NCI-H1436 treated with DMSO at 0.1 percent for 48 hours (cell line): ENCODE measurements at places on chromosomes 12 and 14.

DNA sequence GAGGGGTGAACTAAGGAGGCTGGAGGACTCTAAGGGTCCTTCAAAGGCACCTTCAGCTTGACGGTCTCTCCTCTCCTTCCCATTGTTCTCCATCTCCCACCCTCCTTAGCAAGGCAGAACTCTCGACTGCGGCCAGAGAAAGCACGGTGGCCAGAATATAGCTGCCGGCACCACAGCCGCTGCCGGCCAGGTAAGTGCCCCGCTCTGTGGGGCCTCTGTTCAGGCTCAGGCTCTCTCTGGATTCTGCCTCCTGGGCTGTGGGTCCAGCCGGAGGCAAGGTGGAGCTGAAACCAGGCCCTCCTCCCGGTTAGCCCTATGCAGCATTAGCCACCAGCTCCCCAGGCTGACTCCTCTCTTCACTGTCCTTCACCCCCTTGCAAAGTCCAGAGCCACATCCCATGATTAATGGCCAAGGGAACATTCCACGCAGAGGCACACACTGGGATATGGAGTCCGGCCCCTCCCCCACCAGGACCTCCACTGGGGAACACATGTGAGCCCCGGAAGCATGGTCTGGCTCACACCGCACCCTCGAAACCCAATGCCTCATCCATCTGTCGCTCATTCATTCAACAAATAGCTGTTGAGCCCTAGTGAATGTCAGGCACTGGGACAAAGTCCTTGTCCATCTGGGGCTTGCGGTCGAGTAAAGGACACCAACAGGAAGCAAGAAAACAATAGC lies 25.2 kb downstream of the LTBP2 start:
- no peak for DNase-seq

DNA sequence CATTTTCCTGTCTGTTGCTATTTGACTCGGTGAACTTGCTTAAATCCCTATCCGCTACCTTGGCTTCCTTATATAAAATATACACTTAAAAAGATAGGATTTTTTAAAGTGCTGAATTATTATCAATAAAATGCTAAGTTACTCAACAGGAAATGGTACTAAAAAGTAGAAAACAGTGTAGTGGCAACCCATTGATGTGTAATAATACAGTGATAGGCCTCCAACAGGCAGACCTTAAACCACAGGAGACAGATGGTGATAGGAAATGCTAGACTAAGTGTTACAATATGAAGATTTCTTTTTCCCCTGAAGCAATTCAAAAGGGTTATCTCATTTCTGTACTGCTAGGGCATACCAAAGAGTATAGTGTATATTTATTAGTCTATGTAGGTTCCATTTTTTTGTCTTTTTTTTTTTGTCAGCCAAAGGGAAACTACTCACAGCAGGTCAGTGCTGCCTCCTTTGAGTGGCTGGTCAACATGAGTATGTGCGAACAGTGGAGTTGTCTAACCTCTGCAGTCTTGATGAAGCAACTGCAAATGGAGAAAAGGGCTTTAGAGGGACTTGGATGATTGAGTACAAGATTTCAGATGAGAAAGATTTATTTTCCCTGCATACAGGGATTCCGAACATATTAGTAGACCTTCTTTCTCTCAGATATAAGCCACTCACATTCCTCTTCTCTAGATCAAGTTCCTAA lies 183.8 kb downstream of the ACSS3 start:
- DNase-seq: no peak

- no peak for DNase-seq
Measured at GRCh38 chr14:77640756-77641533, 24.5 kb upstream of the SPTLC2 start.

- no peak for DNase-seq
Measured at GRCh38 chr14:39592116-39592789, 160.0 kb upstream of the FBXO33 start.

DNA sequence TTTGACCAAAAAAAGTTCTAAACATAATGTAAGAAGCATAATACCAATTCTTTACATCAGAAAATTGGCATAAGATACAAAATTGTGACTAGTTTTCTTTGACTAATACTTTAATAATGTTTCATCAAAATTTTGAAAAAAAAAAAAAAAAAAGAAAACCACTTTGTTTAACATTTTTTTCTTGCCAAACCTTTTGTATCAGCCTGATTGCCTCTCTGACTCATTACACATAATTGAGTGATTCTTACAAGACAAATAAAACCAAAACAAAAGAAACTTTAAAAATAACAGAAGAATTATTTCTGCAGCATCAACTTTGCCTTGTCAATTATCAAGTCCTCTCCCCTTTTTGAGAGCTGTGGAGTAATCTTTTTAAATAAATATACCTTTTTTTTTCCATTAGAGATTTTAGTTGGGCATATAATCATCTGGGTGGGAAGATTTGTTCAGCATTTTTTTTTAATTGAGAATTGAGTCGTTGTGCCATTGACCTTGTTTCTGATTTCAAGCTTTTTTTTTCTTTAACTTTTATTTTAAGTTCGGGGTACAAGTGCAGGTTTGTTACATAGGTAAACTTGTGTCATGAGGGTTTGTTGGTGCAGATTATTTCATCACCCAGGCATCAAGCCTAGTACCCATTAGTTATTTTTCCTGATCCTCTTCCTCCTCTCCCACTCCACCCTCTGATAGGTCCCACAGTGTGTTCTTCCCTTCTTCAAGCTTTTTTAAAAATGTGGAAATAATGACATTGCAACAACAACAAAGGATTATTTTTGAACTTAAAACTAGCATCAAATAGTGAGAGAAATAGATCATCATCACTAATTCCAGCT lies 45.8 kb upstream of the HMGA2 start:
- DNase-seq: no peak

GRCh38 chr12:103647267-103647666 lies 60.2 kb downstream of the STAB2 start:
- DNase-seq: no peak

GRCh38 chr12:31813305-31813704 lies 84.5 kb upstream of the AMN1 start:
- no peak for DNase-seq

- no peak for DNase-seq
Measured at GRCh38 chr12:92277795-92278194, 132.1 kb upstream of the BTG1 start.

DNA sequence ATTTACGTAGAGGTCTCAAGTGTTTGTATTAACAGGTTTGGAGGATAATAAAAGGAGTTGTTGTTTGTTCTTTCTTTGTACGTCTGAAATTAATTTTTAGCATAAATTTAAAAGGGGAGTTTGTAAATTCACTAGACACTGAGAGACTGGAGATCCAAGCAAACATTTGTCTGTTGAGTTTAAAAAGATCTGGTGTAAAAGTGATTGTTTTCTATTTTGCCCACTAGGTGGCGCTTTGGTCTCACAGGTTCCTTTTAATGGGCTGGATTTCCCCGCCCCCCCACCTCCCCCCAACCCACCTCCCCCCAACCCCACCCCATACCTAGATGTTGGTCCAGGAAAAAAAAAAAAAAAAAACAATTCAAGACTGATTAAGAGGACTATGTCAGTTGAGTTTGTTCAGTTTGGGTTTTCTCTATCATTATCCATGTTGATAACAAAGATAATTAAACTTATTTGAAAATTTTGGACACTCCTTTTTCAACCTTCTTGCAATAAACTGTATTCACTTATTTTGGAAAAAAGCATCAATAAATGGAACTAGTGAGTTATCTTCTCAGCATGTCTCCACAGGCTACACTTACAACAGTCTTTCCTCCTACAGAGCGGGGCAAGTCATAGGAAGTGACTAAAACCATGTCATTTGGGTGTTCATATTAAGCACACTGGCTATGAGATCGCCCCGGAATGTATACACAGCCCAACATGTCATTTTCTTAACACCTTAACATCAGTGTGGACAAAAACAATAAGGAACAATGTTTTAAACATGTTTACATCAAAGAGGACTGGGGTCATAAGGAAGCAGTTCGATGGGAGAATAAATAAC lies 841.1 kb downstream of the NRXN3 start:
- DNase-seq: no peak

DNA sequence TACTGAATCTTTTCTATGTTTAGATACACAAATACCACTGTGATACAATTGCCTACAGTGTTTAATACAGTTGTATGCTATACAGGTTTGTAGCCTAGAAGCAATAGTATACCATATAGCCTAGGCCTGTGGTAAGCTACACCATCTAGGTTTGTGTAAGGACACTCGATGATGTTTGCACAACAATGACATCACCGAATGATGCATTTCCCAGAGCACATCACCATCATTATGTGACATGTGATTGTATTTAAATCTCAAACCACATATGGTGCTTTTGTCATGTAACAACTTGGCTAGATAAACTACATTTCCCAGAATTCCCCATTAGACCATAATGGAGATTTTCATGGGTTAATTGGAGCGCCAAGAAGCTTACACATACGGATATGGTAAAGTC lies 128.4 kb upstream of the CPNE8 start:
- DNase-seq: no peak

GRCh38 chr12:132506328-132507160 lies 16.6 kb downstream of the FBRSL1 start:
- DNase-seq: no peak

GRCh38 chr14:102481371-102481770 lies 28.2 kb downstream of the ANKRD9 start:
- no peak for DNase-seq

DNA sequence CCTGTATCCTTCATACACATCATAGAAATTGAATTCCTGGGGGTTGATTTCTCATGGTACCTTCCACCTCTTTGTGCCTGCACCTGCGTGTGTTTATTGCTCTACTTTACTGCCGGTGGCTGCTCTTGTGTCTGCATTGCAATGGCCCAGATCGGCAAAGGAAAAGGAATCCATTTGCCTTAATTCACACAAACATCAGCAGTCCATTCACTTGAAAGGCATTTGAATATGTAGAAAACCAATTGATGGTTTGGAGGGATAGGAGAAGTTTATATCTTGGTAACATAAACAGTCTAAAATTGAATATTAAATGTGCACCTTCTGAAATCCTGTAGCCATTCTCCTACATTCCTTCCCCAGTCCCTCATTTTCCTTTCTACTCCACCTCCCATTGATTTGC lies 74.0 kb downstream of the SNAPC1 start:
- no peak for DNase-seq

DNA sequence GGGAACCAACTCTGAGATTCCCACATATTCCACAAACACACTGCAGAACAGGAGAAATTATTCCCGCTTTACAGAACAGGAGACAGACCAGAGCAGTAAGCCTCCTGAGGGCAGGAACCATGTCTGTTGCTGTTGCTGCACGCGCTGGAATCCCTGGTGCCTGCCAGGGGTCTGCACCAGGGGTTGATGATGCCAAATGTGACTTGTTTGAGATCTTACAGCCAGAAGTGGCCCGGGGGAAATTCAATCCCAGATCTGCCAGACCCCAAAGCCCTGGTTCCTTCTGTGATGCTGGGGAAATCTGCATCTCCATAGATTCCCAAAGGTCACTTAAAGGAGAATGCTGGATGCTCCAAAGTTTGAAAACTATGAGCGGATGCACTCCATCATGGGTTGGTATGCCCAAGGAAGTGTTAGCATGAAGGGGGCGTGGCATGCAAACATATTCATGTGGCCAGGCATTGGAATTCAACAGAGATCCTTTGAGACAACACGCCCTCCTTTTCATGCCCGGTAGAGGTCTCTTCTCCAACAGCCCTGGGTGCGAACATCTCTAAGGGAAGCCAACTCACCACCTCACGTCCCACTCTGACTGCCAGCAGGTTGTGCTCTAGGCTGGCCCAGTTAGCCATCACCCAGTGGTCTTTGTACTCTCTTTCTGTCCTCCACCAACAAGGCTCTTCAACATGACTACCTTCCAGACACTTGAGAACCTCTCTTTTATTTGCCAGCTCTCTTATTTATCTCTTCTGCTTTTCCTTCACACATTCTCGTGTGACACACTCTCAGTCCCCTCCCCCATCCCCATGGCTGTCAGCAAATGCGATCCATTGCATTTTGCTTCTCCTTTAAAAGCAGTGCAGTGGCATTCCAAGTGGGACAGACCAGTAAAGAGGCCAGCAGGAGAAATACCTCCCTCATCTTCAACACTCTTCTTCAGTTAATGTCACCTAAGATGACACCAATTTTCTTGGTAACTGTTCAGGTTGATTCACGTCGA lies 131.3 kb downstream of the ZFP36L1 start:
- DNase-seq: no peak

GRCh38 chr12:44509471-44509870 lies 366.6 kb downstream of the NELL2 start:
- no peak for DNase-seq

DNA sequence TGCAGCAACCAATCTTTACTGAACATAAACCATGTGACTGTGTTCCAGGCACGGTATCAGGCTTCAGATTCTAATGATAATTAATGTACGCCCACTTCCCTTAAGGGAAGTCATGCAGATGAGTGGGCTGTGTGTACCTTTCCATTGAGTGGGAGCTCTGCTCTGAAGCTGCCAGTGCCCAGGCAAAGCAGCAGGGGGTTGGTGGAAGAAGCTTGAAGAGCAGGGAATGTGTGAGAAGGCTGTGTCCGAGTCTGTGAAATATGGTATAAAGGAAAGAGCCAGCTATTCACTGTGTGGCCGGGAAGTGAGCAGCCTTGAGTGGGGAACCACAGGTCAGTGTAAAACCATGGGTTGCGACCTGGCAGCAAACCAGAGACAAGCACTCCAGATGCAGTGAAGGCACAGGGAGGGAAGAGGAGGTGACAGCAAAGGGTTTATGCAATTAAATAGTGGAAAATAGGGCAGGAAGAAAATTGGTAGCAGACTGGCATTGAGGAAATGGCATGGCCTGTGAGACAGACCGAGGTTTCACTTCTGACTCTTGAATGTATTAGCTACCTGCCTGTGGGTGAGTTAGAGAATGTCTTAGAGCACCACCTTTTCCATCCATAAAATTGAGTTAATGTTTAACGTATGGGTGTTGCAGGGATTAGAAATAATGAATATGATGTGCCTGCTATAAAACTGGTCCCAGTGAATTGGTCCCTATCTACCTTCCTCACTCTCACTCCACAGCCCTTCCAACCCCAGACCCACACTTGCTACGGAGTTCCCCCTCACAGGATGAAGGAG lies 116.4 kb downstream of the NTF3 start:
- DNase-seq: no peak

- no peak for DNase-seq
Measured at GRCh38 chr12:115335048-115335447, 651.1 kb upstream of the TBX3 start.

GRCh38 chr12:5796171-5796958 lies 148.7 kb downstream of the ANO2 start:
- DNase-seq: no peak
